Mammary epithelial cell (primary cell): ENCODE measurements at places on chromosomes 7 and 10. TPM values are rescaled to one million over a fixed set of nuclear protein-coding genes. Genes with fewer than 3 reads are reported as not detected.

DNA sequence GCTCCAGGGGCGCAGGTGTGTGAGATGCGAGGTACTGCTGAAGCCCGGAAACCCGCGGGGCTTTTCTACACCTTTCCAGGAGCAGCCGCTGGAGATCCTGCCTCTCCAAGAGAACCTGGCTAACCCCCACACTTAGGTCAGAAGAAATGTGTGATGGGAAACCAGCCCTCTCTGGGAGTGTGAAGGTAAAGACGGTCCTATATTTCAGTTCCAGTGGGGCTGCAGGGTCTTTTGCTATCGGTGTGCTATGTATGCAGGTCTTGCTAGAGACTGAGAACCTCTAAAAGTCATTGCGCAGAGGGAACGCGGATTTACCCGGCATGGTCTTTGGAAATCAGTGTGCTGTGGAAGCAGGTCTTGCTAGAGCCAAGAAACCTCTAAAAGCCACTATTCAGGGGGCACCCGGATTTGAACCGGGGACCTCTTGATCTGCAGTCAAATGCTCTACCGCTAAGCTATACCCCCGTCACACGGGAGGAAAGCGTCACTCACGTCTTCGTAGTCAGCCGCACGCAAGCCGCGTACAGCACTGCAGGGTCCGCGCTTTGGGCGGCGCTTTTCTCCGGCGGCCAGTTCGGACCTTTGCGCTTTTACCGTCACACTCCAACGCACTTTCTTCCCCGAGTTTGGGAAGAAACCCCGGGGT is 46.0 kb downstream of the ZNF777 start:
- DNase-seq, result peak; percentile 73

GRCh38 chr10:114402871-114403540 is 1.3 kb downstream of the AFAP1L2 start:
- peak; percentile 56 for DNase-seq

MMD2 gene
- polyA plus RNA-seq, result not detected

DNA sequence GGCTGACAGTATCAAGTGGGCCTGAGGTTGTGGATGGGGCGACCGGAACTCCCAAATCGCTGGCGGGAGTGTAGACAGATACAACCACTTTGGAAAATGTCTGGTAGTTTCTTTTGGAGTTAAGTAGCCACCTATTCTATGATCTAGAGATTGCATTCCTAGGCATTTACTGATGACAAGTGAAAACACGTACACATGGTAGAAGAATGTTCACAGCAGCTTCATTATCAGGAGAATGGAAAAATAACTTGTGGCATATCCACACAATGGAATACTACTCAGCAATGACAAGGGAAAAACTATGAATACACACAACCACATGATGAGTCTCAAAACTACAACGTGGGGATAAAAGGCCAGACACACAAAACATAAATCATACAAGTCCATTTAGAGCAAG is 146.0 kb downstream of the MYOF start:
- no peak for DNase-seq

GRCh38 chr7:3206771-3207191 is 94.3 kb upstream of the SDK1 start:
- no peak for DNase-seq

GRCh38 chr7:72504061-72504706 is 92.0 kb upstream of the CALN1 start:
- DNase-seq, result no peak

NACAD gene
- 0.18 TPM for polyA plus RNA-seq

NUTM2E gene
- not detected for polyA plus RNA-seq

GRCh38 chr10:79226391-79227245 is 120.7 kb upstream of the PPIF start:
- no peak for DNase-seq

DNA sequence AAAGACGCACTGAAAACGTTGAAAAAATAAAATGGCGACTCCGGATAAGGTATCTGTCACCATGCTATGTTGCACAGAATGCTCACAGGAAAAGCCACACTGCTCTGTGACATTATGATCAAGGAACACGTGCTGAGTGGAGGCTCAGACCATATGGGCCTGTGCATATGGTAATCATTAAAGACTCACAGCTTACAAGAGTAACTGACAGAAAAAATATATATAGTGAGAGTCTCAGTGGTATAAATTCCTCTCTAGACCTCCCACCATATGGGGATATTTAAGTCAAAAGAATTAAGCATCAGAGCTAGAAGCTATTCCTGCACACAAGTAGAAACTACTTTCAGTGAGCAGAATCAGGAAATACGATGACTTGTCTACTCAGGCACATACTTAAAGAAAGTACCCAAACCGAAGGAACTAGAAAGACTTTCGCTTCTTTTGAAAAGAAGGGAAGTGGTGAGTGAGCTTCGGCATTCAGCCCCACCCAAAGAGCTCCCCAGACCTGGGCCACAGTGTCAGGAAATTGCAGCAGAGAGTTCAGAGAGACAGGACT is 65.1 kb upstream of the MPP7 start:
- DNase-seq, result no peak

DNA sequence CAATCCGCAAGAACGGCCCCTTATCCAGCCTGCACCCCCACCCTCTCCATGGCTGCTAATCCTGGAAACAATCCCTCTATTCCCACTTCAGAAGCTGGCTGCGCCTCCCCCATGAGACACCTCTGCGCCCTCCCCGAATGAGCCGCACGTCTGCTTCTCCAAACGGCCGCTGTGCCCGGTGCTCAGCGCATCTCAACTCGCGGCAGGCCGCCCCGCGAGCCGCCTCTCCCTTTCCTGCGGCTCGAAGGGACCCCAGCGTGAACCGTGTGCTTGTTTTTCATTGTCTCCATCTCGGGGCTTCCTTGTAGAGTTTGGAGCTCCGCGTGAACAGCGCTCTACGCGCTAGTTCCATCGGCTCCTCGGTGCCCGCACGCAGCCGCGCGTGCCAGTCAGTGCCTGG is 20.8 kb upstream of the FXYD4 start:
- no peak for DNase-seq

GRCh38 chr10:46328853-46329689 is 42.3 kb downstream of the ANTXRL start:
- no peak for DNase-seq
